Osteocyte (in vitro differentiated cells): ENCODE measurements at places on chromosomes 1 and 21. TPM values are rescaled to one million over a fixed set of nuclear protein-coding genes. Genes with fewer than 3 reads are reported as not detected.

Gene BRDT
- total RNA-seq, result not detected in 2 replicates

DNA sequence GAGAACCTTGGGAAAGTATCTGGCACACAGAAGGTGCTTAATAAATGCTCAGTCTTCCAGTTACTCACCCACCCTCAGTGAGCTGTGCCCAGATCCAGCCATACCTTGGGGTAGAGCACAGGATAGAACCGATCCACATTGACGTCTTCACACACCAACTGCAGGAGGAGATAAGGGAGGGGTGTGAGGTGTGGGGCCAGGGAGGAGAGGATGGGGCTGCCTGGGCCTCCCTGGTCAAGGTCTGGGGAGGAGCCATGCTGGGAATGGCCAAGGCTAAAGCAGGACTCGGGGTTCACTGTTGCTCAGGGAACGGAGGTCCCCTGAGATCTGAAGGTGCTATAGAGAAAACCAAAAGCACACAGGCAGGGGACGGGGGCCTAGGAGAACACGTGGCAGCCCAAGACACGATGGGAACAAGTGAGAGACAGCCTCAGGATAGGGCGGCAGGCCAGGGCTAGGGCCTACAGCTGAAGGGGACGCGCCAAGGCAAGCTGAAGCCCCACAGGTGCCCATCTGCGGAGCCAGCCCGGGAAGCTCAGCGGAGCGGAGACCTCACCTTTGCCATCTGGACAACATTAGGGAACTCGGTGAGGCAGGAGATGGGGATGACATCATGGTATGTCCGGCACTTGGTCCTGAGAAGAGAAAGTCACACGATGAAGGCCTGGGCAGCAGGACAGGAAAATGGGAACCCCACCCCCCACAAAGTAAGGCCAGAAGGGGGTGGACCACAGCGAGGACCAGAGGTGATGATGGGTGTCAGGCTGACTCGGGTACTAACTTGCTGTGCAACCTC is 55.9 kb downstream of the RAP1GAP start:
- no peak for DNase-seq
- no peak overlapping the region for H3K27ac ChIP-seq
- H3K36me3 ChIP-seq, result no peaks in the 10 kb centered on the region
- peaks cover 4% of the 10 kb centered on the region for H3K27me3 ChIP-seq

DNA sequence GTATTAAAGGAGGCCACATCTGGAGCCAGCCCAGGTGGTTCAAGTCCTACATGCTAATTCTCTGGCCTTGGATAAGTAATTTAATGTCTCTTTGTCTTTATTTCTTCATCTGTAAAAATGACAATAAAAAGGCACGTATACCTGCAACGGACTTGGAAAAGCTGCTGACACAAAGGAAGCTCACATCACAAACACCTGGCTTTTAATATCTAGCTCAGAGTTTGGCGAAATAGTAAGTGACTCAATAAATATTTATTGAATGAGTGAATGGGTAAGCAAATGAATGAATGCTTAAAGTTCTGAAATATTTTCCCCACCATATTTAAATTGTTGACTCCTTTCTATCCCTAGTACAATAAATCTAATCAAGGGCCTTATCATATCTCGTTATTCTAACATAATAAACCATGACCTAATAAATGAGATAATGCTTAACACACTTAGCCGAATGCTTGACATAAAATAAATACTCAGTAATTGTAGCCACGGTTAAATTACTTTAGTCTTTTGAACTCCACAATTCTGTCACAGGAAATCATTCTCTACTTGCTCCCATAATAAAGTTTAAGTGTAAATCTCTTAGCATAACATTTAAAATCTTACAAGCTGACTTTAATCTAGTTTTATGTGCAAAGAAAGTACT is 74.7 kb upstream of the PALMD start:
- H3K27me3 ChIP-seq, result no peaks in the 10 kb centered on the region
- no peak overlapping the region for H3K4me3 ChIP-seq
- peaks cover 18% of the 10 kb centered on the region for H3K4me1 ChIP-seq
- no peak for DNase-seq

DNA sequence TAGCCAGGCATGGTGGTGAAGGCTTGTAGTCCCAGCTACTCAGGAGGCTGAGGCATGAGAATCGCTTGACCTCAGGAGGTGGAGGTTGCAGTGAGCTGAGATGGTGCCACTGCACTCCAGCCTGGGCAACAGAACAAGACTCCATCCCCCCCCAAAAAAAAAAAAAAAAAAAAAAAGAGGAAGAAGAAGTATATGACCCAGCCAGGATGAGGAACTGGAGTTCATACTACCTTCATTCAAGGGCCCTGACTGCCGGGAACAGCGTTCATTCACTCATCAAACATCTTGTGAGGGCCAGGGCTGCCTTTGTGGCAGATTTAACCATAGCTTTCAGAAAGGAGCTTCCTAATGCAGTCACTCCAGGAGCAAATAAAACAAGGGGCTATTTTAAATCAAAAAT is 127.6 kb downstream of the MRPS6 start:
- H3K27ac ChIP-seq, result peak overlapping the region; percentile 19
- H3K4me1 ChIP-seq, result peaks cover 74% of the 10 kb centered on the region
- peaks cover 6% of the 10 kb centered on the region for H3K36me3 ChIP-seq
- H3K4me3 ChIP-seq, result peak overlapping the region; percentile 64
- DNase-seq, result no peak

DNA sequence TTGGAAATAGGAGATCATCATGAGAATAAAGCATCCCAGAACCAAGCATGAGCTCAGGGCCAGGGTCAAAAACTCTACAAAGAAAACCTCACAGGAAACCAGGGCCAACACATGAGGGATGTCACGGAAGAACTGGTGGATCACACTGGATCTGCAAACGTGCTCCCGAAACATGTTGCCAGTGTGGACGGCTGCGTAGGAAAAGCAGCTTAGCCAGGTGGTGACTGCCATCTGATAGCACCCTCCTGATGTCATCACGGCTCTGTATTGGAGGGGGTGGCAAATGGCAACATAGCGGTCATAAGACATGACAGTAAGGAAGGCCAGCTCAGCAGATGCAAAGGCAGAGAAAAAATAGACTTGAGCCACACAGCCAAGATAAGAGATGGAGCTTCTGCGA is 20.9 kb downstream of the OR14I1 start:
- H3K4me3 ChIP-seq, result no peak overlapping the region
- H3K27ac ChIP-seq, result no peak overlapping the region
- DNase-seq, result no peak

GRCh38 chr1:247293047-247293446 is 37.2 kb downstream of the VN1R5 start:
- peaks cover 4% of the 10 kb centered on the region for H3K36me3 ChIP-seq
- H3K4me3 ChIP-seq, result no peak overlapping the region
- DNase-seq, result no peak
- H3K27me3 ChIP-seq, result no peaks in the 10 kb centered on the region
- no peak overlapping the region for H3K27ac ChIP-seq

Gene BGLAP
- 0.52 TPM in 1 of 2 replicates, not detected in the other for total RNA-seq

DNA sequence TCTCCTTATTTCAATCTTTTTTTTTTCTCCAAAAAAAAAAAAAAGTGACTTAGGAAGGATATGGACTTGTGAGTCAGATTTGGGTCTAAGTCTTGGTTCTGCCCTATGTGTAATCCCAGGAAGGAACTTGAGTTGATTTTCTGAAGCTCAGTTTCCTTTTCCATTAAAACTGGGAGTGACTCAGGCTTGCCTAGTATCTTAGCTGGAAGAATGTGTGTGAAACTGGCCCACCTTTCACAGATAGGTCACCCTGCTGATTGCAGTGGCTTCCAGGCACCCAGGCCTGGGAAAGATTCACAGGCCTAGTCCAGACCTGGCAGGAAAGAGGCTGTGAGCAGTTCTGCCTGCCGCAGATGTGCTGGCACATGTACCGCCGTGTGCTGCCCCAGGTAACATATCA is 218.3 kb upstream of the HOOK1 start:
- H3K27ac ChIP-seq, result no peak overlapping the region
- no peak overlapping the region for H3K4me3 ChIP-seq
- peaks cover 9% of the 10 kb centered on the region for H3K4me1 ChIP-seq

DNA sequence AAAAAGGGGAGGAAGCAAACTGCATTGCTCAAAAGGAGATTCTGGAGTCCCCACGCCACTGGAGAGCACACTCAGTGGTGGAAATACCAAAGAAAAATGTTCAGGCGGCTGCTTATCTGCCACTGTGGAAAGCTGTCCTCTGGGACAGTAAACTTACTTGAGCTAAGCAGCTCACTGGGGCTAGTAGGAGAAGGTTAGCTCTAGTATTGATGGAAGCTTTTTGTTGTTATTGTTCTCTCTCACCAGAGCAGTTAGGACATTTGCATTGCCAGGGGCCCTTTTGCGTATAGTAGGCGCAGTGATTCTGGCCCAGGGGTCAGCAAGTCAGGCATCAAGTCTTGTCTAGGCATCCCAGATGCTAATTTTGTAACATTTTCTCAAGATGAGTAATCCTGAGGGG is 15.6 kb downstream of the BACE2 start:
- no peaks in the 10 kb centered on the region for H3K27me3 ChIP-seq
- peak overlapping the region; percentile 66 for H3K27ac ChIP-seq
- peaks cover 12% of the 10 kb centered on the region for H3K4me1 ChIP-seq
- no peak for DNase-seq
- no peaks in the 10 kb centered on the region for H3K36me3 ChIP-seq
- H3K4me3 ChIP-seq, result no peak overlapping the region

DNA sequence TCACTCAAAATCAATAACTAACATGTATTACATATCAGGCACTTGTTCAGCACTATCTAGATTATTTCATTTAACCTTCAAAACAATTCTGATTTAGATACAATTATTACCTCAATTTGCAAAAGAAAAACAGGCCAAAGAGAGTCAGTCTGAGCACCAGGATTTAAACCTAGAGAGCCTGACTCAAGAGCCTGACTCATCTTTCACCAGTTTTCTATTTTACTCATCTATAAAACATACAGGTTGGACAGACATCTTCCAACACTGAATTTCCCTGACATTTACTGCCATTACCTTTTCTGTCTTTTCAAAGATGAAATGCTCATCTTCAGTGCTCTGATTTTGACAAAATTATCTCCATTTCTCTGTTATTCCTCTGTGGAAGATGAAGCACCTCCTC is 116.5 kb downstream of the MRPL39 start:
- H3K27me3 ChIP-seq, result no peaks in the 10 kb centered on the region
- no peak overlapping the region for H3K27ac ChIP-seq
- DNase-seq, result no peak
- H3K4me1 ChIP-seq, result no peaks in the 10 kb centered on the region
- no peak overlapping the region for H3K4me3 ChIP-seq

DNA sequence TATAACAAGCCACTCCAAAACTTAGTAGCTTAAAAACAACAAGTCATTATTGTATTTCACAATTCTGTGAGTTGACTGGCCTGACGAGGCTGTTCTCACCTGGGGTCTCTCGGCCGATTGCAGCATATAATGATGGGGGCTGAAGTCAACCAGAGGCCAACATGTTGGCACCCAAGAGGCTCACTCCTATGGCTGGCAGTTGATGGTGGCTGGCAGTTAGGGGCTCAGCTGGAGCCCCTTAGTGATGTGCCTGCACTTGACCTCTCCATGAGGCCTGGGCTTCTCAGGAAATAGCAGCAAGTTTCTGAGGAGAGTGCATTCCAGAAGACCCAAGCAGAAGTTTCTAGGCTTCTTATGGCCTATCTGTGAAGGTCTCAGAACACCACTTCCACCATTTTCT is 459.4 kb downstream of the NPHP4 start:
- no peaks in the 10 kb centered on the region for H3K36me3 ChIP-seq
- no peaks in the 10 kb centered on the region for H3K4me1 ChIP-seq
- no peak overlapping the region for H3K4me3 ChIP-seq
- H3K27me3 ChIP-seq, result no peaks in the 10 kb centered on the region
- DNase-seq, result no peak

GRCh38 chr1:93433407-93433961 is 14.4 kb upstream of the FNBP1L start:
- H3K27ac ChIP-seq, result no peak overlapping the region
- no peaks in the 10 kb centered on the region for H3K36me3 ChIP-seq
- H3K4me3 ChIP-seq, result no peak overlapping the region

DNA sequence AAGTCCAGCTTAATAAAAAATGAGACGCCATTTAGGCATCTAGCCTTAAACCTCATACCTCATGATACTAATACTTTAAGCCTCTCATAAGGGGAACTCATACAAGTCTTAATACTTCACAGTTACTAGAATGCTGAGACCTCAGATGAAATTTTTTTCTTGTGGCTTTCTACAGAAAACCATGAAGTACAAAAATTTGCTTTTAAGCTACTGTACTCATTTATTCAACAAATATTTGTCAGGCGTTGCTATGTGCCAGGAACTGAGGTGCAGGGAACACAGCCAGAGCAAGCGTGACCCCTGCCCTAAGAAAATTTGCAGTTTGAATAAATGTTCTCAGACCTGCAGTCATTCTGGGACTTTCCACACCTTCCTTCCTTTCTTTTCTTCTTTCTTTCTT is 150.6 kb downstream of the MRPL39 start:
- H3K27me3 ChIP-seq, result no peaks in the 10 kb centered on the region
- no peak for DNase-seq
- H3K36me3 ChIP-seq, result no peaks in the 10 kb centered on the region

GRCh38 chr1:235741294-235741693 is 91.7 kb upstream of the GNG4 start:
- peak overlapping the region; percentile 78 for H3K27ac ChIP-seq
- H3K4me1 ChIP-seq, result peaks cover 46% of the 10 kb centered on the region
- peaks cover 42% of the 10 kb centered on the region for H3K36me3 ChIP-seq
- H3K4me3 ChIP-seq, result no peak overlapping the region

DNA sequence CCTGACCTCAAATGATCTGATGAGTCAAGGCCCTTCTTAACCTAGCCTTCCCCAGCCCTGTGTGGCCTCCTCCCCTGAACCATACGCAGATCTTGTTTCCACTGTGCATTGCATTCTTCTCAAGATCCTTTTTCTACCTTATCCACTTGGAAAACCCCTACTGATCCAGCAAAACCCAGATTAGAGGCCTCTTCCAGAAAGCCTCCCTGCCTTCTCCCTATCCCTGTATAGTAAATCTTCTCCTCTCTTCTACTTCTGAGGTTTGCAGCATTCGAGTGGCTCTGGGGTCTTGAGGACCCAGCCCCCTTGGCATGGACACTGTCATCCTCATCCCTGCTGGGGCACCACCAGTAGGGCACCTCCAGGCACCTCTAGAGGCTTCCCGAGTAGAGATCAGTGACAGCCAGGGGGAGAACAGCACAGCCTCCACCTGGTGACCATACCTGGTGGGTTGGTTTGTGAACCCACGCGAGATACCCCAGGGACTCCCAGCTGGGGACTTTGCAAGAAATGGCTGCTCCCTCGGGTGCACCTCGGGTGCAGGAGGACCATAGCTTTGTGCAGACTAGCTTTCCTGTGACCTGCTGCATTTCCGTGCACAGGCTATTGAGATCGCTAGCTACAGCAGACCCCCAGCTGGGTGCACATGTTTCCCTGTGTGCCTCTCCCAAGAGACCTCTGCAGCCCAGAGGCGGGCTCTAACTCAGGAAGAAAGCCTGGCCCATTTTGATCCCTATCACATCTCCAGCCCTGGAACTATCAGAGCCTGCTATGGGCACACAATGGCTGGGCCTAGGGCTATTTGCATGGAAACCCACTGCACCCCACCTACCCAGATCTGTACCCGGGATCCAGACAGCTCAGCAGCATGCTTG is 34.2 kb downstream of the MATN1 start:
- no peak overlapping the region for H3K27ac ChIP-seq
- no peaks in the 10 kb centered on the region for H3K36me3 ChIP-seq
- peaks cover 4% of the 10 kb centered on the region for H3K4me1 ChIP-seq

Gene TRIM45
- total RNA-seq, result 5.0 and 6.3 TPM in 2 replicates
